ENCODE measurements at places on chromosomes 12 and 14. TPM values are rescaled to one million over a fixed set of nuclear protein-coding genes. Genes with fewer than 3 reads are reported as not detected.

The CEBPE gene
- total RNA-seq = not detected

The UNC79 gene
- 0.12 TPM for total RNA-seq

The KRT73 gene
- total RNA-seq = not detected

The FGF6 gene
- total RNA-seq = not detected

The KRT5 gene
- 0.60 TPM for total RNA-seq

All from adrenal gland (tissue), 19 donors.